ENCODE measurements at places on chromosomes 6 and 20.
A peak's percentile ranks its signal among the peaks of the same experiment; 100 is the strongest.

DNA sequence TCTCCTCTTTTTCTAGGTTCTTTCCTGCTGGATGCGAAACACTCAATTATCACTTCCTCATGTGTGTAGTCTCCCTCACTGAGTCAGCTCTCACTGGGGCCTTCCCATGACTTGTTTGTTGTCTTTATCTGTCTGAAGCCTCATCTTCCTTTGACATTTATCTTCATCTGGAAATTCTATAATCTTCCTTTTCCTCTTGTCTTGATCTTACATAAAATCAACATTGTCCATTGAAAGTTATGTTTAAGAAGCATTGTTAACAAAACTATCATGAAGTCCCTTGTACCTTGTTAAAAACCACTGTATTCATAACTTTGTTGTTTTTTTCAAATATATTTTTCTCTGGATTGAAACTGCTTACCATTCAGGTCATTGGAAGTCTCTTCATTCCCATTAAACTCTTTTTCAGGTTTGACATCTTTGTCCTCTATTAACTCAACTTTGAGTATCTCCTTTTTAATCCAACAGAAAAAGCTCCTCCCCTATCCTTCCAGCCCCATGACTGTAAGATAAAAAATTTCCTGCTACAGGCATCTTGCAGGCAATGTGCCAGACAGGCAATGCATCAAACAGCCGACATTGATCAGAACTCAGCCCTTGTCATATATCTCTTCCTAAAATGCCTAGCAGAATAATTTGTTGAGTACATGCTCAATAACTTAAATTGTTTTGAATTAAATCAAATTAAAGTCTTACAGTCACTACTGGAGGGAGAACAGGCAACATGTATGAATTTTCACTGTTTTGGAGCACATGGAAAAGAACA lies 34.8 kb downstream of the MYLIP start:
- peak; percentile 73 for DNase-seq

- peak; percentile 18 for DNase-seq
Observed at GRCh38 chr6:89281779-89282246, 33.3 kb downstream of the GABRR2 start.

DNA sequence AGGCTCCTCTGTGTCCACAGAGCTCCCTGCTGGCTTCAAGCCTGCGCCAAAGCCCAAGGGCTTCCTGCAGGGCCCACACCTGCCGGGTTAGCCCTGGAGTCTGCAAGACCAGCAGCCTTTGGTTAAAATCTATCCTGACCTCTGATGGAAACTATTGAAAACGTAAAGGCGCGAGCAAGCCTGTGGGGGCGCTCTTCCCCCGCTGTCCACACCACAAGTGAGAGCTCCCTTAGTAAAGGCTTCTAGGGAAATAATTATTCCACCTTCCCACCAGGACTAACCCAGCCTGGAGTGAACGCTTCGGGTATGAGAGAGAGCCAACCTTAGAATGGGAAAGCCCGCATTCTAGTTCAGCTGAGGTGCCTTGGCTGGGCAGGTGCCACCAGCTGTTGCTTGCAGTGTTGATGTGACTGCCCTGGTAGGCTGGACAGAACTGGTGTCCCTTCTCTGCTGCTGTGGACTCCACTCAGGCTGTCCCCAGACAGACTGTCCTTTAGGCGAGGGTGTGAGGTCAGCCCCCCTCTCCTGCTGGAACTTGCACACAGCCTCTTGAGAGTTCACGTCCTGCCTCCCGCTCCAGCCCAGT lies 68.7 kb downstream of the SYTL3 start:
- DNase-seq: no peak

GRCh38 chr20:16539280-16540021 lies 33.8 kb downstream of the KIF16B start:
- peak; percentile 13 for DNase-seq

DNA sequence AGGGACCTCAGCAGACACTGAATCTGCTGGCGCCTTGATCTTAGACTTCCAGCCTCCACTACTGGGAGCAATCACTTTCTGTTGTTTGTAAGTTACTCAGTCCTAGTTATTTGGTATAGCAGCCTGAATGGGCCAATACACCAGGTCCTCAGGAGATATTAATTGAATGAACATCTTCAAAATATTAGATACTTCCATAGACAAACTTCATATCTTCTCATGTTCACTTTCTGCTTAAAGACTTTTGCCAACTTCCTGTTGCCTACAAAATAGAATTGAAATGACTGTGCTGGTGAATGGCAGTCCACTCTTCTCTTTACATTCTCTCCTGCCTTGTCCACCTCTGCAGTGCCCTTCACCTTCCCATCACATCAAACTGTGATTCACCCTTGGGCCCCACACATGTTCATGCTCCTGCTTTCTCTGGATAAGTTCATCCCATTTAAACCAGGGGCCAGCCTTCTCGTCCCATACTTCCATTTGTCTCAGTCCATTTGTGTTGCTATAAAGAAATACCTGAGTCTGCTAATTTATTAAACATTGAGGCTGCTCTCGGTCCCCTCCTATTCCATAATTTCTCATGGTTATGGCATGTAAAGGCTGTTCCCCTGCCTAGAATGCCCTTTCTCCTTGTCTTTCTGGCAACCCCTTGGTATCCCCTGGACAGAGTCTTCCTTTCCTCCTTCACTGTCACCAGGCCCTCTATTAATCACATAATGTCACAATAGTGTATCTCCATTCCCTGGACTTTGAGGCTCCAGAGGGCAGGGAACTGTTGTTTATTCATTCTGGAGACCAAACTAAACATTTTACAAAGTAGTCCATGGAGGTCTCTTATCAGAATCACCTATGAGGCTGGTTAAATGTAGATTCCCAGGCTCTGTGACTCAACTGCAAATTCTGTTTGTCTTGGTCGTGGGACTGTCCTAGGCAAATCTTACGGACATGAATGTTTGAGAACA lies 148.3 kb upstream of the TMEM170B start:
- DNase-seq: no peak
